NCI-H510A treated with DMSO at 0.1 percent for 48 hours (cell line): ENCODE measurements at places on chromosomes 16 and 17.

GRCh38 chr16:85819245-85819644 lies 19.8 kb downstream of the COX4I1 start:
- peak; percentile 38 for DNase-seq

GRCh38 chr16:11506741-11507305 lies 79.9 kb downstream of the LITAF start:
- no peak for DNase-seq

- DNase-seq: no peak
Measured at GRCh38 chr16:2520784-2521531, 787 bp downstream of the AMDHD2 start.

- DNase-seq: no peak
Measured at GRCh38 chr17:81339534-81340296, 44.6 kb upstream of the SLC38A10 start.

- DNase-seq: no peak
Measured at GRCh38 chr17:82282239-82283207, 9.0 kb upstream of the CSNK1D start.
